ENCODE measurements at places on chromosomes 1 and 21.

GRCh38 chr1:185895208-185895900 lies 161.2 kb downstream of the HMCN1 start:
- no peak for DNase-seq

- no peak for DNase-seq
Measured at GRCh38 chr1:201551096-201551495, 12.2 kb downstream of the NAV1 start.

DNA sequence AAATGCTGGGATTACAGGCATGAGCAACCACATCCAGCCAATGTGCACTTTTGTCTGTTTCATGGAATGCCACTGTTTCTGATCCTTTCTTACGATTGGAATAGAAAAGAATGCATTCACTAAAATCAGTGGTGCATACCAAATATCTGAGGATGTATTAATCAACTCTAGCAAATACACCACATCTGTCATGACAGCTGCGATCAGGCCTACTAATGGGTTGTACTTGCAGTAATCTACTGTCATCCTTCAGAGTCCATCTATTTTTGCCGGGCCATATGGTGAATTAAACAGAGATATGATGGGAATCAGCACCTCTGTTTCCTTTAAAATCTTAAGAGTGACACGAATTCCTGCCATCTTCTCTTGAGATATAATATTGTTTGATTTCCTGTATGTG lies 8.5 kb upstream of the USP1 start:
- no peak for DNase-seq

DNA sequence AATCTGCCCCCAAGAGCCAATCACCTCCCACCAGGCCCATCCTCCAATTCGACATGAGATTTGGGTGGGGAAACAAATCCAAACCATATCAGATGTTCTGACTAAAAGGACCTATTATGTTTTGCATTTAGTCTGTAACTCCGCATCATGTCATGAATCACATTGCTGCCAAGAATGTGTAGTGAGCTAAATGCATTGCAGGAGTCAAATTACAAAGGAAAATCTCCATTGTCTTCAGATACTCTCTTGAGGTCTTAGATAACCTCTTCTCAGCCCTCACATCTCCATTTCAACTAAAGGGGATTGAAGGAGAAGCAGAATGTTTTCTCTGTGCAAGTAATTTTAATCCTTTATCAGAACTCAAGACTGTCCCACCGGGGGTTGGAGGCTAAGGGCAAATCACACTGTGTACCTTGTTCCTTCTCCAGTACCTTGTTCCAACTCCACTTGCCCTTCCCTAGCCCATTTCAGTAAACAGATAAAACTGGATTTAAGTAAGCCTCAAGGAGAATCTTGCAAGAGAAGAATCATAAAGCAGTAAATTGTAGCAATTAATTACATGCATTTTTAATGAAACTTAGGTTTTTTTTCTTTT lies 34.1 kb downstream of the EXTL2 start:
- no peak for DNase-seq

DNA sequence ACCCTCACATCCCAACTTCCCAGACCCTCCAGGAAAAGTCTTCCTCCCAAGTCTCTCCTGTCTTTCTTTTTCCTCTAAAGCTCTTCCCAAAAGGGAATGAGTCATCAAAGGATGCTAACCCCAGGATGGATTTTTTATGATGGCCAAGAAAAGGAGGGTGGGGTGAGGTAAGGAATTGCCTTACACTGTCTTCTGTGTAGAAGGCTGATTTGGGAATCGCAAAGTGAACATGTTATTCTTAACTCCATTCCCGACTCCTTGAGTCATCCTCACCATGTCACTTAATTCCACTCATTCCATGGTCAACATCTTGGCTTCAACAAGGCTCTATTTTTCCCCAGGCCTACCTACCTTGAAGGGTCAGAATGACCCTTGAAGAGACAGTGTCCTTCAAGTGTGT lies 44.0 kb downstream of the TBX15 start:
- no peak for DNase-seq

DNA sequence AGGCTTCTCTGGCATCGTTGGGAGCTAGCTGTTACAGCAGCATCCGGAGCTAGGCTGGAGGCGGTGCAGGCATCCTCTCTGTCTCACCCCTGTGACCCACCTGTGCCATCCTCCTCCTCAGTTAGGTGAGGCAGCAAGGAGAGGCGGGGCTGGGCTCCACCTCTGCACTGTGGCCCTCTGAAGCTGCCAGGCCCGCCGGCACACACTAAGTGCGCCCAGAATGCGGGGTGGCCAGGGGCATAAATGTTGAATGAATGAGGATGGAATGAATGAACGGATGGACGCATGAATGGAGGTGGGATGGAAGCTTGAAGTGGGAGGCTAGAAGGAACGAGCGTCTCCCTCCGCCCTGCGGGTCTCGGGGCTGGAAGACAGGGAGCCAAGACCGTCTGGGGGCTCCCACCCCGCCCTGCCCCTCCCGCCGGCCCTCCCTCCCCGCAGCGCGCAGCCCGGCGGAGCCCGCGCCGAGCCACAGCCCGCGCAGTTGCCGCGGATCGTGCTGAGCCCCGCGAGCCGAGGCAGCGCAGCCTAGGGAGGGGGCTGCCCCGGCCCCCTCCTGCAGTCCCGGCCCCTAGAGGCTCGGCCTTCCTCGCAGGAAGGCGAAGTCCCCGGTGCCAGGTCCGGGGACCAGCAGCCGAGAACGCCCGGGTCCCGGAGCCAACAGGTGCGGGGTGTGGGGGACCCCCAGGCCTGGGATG lies at the start of gene HCRTR1:
HCRTR1 (plus strand) TSS at position 472 of the 698 bp plus-strand sequence. CDS start 1,504 bp downstream, outside the sequence.
- no peak for DNase-seq

- no peak for DNase-seq
Measured at GRCh38 chr21:42735061-42735460, 81.6 kb downstream of the PDE9A start.

- no peak for DNase-seq
Measured at GRCh38 chr1:48645883-48646282, 130.8 kb downstream of the BEND5 start.

- DNase-seq: no peak
Measured at GRCh38 chr1:85427331-85427730, 37.6 kb downstream of the DDAH1 start.

DNA sequence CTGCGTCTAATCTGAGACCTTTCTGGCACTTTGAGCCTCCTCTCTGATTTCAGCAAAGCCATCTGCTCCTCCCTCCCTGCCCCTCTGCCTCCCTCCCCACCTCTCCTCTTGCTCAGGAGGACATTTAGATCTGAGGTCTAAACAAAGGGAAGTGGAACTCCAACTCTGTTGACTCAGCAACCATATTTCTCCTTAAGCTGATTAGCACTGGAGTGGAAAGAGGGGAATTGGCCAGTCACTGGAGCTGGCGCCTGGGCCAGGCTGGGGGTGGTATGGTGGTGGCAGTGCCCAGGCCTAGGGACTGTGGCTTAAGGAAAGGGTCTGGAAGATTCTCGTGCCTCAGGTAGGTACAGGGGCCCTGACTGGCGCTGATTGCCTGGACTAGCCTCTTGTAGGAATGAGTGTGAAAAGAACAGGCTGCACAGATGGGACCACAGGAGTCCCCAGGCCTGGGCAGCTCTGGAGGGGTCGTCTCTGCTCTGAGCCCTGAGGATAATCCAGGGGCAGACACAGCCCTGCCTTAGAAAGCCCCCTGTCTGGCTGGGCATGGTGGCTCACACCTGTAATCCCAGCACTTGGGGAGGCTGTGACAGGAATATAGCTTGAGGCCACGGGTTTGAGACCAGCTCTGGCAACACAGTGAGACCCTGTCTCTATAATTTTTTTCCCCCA lies 11.9 kb downstream of the SH2D2A start:
- no peak for DNase-seq

- no peak for DNase-seq
Measured at GRCh38 chr1:89546082-89546889, 21.7 kb downstream of the LRRC8B start.

- DNase-seq: no peak
Measured at GRCh38 chr1:86084998-86085397, 71.6 kb downstream of the COL24A1 start.

- DNase-seq: no peak
Measured at GRCh38 chr21:20424943-20425342, 573.3 kb upstream of the NCAM2 start.

DNA sequence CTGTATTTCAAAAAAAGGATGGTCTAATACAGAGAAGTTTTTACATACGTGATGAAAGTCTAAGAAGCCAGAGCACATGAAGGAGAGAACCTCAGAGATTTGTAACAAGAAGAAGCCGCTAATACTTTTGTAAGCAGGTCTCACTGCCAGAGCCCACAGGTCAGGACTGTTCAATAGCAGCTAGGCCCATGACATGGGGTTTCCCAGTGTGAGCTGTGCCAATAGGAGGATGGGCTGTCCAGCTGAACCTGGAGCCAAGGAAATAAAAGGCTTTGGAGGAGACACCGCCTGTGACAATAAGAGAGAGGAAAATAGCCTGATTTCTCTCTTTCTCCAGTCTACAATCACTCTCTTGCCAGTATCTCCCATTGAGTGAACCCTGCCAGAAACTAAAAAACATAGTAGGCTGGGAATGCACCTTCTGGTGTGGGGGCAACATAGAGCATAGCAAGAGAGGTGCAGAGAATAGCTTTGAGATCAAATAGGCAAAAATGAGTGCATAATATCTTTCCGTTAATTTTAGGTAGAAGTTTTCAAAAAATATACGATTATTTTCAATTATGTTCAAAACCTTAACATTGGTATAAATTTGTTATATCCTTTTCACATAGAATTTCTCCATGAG lies 360.3 kb downstream of the NEGR1 start:
- no peak for DNase-seq

DNA sequence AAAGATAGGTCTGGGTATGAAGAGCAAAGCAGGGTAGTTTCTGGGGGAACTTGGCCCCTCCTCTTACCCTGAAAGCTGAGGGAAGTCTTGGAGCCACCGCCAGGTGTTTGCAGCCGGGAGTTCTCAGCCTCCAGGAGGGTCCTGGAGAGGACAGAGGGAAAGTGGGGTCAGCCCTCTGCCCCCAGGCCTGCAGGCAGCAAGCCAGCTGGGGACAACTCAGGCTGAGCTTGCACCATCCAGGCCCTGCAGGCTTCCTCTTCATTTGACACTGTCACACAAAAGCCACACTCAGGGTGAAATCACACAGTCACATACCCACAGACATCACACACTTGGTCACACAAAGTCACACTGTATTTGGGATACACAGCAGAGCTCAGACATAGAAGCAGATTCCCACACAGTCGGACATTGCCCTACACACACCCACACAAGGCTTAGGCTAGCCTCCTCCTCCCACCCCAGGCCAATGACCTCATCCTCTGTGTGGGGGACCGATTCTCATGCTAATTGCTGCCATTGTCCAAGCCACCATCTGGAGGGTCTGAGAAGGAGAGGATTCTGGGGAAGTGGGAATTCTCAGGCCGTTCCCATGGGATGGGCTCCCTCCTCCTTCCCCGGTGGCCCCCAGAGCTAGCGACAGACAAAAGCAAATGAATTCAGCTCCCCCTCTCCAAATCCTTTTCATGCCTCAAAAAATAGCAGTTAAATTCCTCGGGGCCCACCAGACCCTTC lies 3.7 kb downstream of the NES start:
- no peak for DNase-seq

DNA sequence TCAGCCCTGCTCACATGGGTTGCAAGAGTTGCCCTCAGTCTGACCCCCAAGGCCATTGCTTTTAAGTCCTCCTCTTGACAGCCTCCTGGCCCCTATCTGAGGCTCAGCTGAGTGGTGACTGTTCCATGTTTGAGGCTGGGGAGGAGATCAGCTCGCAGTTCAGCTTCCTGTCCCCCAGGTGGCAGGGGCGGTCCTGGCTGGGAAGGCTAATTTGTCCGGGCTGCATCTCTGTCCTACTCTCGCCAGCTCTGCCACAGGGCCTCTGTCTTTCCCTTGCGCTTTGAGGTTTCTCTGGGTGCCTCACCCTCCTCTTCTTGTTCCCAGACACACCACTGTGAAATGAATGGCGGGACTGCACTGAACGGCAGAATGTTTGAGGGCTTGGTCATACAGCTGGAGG lies 157.3 kb downstream of the KCNJ6 start:
- peak; percentile 15 for DNase-seq
